ENCODE measurements at places on chromosomes 11 and 22. TPM values are rescaled to one million over a fixed set of nuclear protein-coding genes. Genes with fewer than 3 reads are reported as not detected.

Gene TSSK2
- not detected for total RNA-seq

Gene OR56A3
- not detected for total RNA-seq

Gene GAB2
- total RNA-seq: 7.2 TPM

Gene LARGE2
- 2.5 TPM for total RNA-seq

GRCh38 chr11:27886857-27887256 lies 186.6 kb upstream of the BDNF start:
- DNase-seq: no peak

GRCh38 chr22:41902932-41903421 lies 11.9 kb downstream of the SHISA8 start:
- DNase-seq: no peak

GRCh38 chr11:117824571-117825537 lies at the start of gene FXYD2:
Gene FXYD2 (minus strand): TSS chr11:117824744. CDS start chr11:117824678, 66 bp downstream.
- DNase-seq: no peak

DNA sequence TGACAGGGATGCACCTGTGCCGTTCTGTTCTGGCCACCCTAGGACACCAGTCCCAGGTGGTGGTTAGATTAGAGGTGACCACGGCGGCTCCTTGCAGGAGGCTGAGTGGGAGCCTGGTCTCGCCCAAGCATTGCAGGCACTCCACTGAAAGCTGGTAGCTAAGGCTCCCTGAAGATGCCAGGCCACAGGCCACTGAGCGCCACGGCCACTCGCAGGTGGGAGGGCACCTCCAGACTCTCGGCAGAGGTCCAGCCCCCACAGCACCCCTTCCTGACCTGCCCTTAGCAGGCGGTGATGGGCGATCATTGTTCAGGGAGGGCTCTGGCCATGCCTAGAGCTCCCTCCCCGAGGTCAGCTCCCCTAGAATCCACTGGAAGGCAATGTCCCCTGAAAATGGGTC lies 1270.2 kb downstream of the BRD1 start:
- DNase-seq: no peak

- DNase-seq: no peak
Measured at GRCh38 chr11:60776167-60776566, 9.0 kb upstream of the MS4A10 start.

GRCh38 chr11:45169310-45170072 lies 23.1 kb downstream of the PRDM11 start:
- DNase-seq: no peak

DNA sequence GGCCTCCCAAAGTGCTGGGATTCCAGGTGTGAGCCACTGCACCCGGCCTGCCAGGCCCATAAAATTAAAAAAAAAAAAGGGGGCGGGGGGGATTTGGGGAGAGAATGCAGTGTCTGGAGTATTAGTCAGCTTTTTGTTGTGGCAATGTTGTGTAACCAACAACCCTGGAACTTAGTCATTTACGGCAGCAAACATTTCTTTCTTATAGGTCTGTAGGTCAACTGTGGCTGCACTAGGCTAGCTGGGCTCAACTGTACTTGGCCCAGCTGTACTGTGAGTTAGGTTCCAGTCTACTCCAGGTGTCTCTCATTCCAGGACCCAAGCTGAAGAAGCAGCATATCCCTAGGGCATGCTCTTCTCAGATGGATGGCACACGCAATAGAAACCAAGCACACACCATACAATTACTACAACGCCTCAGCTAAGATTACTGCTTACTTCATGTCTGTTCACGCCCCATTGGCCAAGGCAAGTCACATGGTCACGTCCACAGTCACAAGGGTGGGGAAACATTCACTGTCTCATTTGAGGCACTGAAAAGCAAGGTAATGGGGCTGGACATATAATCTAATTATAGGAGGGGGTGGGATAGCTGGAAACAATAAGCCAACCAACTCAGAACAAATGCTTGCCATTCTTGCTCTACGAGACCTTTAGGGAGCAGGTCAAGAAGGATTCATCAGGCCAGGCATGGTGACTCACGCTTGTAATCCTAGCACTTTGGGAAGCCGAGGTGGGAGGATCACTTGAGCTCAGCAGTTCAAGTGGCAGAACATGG lies 10.4 kb upstream of the SPINDOC start:
- no peak for DNase-seq

DNA sequence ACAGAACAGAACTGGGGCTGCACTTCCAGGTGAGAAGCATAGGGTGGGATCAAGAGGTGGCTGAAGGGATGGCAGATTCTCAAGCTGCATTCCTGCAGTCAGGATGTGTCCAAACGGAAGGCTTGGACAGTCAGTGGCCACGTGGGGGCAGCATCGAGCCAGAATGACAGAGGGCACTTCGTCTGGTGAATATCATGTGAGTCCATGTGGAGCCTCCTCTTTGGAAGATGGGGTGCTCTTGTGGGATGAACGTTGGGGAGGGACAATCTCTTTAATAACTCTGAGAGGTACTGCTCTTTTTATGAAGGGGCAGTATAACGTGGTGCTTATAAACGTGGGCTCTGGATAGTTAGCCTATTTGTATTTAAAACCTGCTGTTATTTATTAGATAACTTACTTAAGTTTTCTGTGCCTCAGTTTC lies 154.9 kb upstream of the NAV2 start:
- peak; percentile 60 for DNase-seq

Measured in T-cell (primary cell).